ENCODE measurements at places on chromosomes 5 and 9. TPM values are rescaled to one million over a fixed set of nuclear protein-coding genes. Genes with fewer than 3 reads are reported as not detected.

The TLX3 gene
- total RNA-seq: not detected

The STPG3 gene
- total RNA-seq: not detected

The DIAPH1 gene
- 37.0 TPM for total RNA-seq

The FAM81B gene
- 1.5 TPM for total RNA-seq

The SPARC gene
- total RNA-seq: 1,386 TPM

The SHOC1 gene
- 1.2 TPM for total RNA-seq

The CCDC152 gene
- 1.6 TPM for total RNA-seq

The FBP2 gene
- total RNA-seq: 26.9 TPM

The ARID3C gene
- total RNA-seq: 0.12 TPM

The ENTPD2 gene
- 3.6 TPM for total RNA-seq

The MIER3 gene
- total RNA-seq: 18.8 TPM

The CLK4 gene
- total RNA-seq: 40.6 TPM

The ZNF883 gene
- 6.5 TPM for total RNA-seq

The CDH18 gene
- total RNA-seq: 2.6 TPM

The CDC20B gene
- total RNA-seq: 0.29 TPM

The GPR150 gene
- not detected for total RNA-seq

The C9orf50 gene
- total RNA-seq: 0.70 TPM

The SPINK7 gene
- total RNA-seq: not detected

The CHSY3 gene
- total RNA-seq: 5.1 TPM

The SEMA5A gene
- 45.6 TPM for total RNA-seq

The TEK gene
- 45.7 TPM for total RNA-seq

The MSANTD3 gene
- total RNA-seq: 15.2 TPM

The DTWD2 gene
- 15.5 TPM for total RNA-seq

The SLC6A19 gene
- total RNA-seq: 33.0 TPM

The RNF224 gene
- 0.70 TPM for total RNA-seq

The PCDHGB2 gene
- 8.8 TPM for total RNA-seq

The CTNND2 gene
- total RNA-seq: 1.1 TPM

The SPINK13 gene
- total RNA-seq: not detected

The IFNA21 gene
- total RNA-seq: not detected

The KIF4B gene
- total RNA-seq: 0.12 TPM

The CERCAM gene
- total RNA-seq: 43.3 TPM

The CDO1 gene
- total RNA-seq: 70.7 TPM

The EGFLAM gene
- total RNA-seq: 14.2 TPM

The RNF208 gene
- total RNA-seq: 4.1 TPM

All from metanephros (tissue), 2 donors.